ENCODE measurements at places on chromosomes 6 and 20.

DNA sequence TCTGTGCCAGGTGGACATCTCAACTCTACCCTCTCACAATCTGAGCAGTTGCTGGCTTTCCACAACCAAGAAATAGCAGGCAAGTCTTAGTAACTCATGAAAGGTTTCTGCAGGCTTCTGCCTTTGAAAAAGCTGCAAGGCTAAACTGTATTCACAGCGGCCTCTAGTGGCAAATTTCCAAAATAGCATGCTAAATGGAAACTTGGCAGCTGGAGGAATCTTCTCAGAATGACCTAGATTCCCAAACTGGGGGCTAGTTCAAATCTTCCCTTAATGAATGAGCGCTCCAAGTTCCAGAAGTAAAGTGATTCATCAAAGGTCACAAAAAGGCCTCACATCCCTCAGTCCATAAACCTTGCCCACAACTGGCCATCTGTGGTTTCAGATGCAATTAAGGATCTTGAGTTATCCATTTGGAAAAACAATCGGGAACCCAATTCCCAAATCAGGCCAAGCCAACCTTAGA is 11.9 kb upstream of the CPNE5 start:
- no peak for DNase-seq

DNA sequence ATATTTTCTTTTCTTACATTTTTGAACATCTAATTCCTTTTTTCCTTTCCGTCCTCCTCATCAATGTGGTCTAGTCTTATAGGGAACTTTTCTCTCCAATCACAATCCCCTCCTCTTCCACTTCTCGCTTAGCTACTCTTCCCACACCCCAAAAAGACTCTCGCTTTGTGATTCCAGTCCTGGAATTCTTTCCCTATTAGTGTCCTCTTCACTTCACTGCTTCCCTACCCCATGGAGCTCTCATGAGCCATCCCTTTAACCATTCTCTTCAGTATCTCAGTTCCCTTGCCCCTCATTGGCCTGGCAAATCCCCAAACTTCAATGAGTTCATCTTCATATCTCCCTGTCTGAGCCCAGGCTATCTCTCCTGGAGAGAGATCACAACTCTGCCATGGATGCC is 55.3 kb upstream of the CEP85L start:
- no peak for DNase-seq

DNA sequence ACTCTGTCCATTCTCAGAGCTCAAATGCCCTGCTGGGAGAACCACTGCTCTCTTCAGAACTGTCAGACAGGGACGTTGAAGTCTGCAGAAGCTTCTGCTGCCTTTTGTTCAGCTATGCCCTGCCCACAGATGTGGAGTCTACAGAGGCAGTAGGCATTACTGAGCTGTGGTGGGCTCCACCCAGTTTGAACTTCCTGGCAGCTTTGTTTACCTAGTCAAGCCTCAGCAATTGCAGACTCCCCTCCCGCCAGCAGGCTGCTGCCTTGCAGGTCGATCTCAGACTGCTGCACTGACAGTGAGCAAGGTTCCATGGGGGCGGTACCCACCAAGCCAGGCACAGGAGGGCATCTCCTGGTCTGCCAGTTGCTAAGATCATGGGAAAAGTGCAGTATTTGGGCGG is 21.8 kb upstream of the UFL1 start:
- no peak for DNase-seq

DNA sequence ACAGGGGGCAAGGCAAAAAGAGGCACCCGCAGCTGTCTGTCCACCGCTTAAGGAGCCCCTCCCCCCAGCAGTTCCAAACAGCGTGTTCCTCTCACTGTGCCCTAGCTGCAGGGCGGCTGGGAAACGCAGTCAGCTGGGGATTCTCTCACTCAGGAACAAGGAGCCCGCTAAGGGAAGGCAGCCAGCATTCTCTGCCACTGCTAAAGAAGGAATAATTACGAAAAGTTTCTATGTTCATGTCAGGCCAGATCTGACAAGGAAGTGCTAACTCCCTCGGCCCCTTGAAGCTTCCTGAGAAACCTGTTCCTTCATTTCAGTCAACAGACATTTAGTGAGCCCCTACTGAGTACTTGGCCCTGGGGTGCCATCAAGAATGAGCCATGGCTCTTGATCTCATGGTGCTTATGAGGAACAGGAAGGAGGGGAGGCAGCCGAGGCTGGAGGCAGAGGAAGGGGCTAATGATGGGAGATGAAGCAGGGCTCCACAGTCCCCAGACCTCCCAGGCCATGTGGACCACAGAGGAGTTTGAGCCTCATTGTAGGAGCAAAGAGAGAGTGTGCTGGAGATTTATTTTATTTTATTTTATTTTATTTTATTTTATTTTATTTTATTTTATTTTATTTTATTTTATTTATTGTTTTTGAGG is 101.7 kb upstream of the PMEPA1 start:
- DNase-seq: no peak

Data from GM12878 (cell line).